H1 (cell line): ENCODE measurements at places on chromosomes 5 and 9. TPM values are rescaled to one million over a fixed set of nuclear protein-coding genes. Genes with fewer than 3 reads are reported as not detected.

The SPDL1 gene
- 44.5 and 45.5 TPM in 2 replicates for total RNA-seq

The LCN15 gene
- total RNA-seq: 0.47 and 0.61 TPM in 2 replicates

The MYOZ3 gene
- total RNA-seq: 19.1 and 19.4 TPM in 2 replicates

The PCDHGA7 gene
- total RNA-seq: 0.73 and 1.1 TPM in 2 replicates

The GFI1B gene
- 0.09 and 0.71 TPM in 2 replicates for total RNA-seq

The WWC1 gene
- total RNA-seq: 41.1 and 42.7 TPM in 2 replicates

The SPOCK1 gene
- total RNA-seq: 14.0 and 18.1 TPM in 2 replicates

DNA sequence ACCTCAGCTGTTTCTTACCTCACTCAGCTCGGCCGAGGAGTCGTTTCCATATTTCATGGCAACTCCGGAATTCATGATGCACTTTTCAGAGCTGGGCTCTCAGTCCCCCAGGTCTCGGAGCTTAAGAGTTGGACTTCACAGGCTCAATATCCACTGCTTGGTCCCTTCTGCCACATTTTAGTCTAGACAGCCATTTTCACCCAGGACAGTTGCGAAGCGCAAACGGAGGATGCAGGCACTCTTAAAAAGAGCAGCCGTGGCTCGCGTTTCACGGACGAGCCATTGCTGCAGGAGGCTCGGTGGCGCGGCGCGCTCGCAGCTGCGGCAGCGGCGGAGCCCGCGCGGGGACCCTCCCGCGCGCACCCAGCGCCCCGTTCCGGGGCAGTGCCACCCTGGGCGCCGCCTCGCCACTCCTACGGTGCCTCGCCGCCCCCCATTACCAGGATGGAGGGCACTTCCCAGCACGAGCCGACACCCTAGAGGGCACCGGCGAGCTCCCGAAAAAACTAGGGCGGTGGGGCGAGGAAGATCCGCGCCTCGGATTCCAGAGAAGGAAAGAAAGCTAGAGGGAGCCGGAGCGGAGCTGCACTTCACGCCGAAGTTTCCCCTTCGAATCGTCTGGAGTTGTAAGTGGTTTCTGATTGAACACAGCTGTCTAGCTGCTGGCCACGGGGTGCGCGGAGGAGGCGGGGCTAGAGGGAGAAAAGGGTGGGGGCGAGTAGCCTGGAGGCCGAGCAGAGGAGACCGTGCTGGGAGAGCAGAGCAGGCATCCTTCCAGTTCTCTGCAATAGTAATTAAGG is 140.3 kb downstream of the TSSK1B start:
- peak; percentile 86 for DNase-seq

DNA sequence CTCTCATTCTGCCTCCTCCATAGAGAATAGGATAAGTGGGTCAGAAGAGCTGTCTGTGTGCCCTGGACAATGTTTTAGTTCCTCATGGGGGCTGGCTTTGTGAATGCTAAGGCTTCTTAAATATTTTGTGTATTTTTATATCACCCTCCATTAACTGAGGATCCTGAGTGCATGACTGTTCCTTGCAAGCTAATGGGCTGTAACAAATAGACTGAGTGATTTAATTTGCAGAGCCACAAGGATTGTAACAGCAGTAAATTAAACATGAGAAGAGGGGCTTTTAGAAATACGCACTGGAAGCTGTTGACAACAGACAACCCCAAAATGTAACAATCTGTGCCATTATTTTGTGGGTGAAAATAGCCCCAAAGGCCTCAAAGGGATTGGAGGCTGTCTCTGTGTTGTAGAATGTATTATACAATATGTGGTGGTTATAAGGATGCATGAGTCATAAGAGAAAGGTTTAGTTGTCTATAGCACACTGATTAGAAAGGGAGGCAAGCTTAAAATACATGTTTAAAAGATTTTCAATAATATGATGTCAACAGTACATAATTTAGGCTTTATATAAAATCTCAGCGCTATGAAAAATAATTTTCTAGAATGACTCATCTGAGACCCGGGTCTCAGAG is 152.7 kb upstream of the ACTBL2 start:
- no peak for DNase-seq

- DNase-seq: no peak
Observed at GRCh38 chr9:129407905-129408452, 212.9 kb downstream of the C9orf50 start.

DNA sequence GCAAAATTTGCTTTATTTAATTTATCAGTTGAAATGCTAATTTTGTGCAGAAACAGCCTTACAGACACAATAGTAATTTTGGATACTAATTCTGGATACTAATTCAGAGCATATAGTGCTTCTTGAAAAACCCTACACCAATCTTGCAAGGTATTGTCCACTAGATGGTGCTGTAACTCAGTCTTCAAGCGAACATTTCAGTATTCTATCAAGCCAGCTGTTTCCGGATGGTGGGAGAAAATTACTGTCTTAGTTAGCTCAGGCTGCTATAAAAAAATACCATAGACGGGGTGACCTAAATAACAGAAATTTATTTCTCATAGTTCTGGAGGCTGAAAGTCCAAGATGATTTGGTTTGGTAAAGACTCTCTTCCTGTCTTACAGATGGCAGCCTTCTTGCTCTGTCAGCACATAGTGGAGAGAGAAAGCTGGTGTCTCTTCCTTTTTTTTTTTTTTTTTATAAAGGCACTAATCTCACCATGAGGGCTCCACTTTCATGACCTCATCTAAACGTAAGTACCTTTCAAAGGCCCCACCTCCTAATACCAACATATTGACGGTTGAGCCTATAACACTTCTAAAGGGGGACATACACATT is 1306.5 kb upstream of the CDH9 start:
- DNase-seq: peak; percentile 2

- no peak for DNase-seq
Observed at GRCh38 chr5:135073761-135074345, 39.8 kb upstream of the PITX1 start.

- DNase-seq: no peak
Observed at GRCh38 chr9:14173713-14174112, 140.2 kb downstream of the NFIB start.

DNA sequence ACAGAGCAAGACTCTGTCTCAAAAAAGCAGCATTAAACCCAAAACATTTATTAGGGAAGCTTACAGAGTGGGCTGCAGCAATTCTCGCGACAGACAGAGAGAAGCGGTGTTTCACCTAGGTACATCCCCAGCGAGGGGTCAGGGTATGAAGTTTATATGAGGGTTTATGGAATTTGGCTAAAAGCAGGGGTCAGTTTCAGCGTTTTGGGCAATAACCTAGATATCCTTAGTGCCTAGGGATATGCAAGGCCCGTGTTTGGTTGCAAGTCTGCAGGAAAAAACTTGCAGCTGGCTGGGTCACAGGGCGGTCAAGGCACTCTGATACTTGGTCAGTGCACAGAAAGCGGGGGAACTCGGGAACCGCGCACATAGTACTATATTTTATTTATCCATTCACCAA is 649 bp upstream of the GLE1 start:
- DNase-seq: no peak

GRCh38 chr5:17069995-17070511 is 134.0 kb upstream of the MYO10 start:
- no peak for DNase-seq

DNA sequence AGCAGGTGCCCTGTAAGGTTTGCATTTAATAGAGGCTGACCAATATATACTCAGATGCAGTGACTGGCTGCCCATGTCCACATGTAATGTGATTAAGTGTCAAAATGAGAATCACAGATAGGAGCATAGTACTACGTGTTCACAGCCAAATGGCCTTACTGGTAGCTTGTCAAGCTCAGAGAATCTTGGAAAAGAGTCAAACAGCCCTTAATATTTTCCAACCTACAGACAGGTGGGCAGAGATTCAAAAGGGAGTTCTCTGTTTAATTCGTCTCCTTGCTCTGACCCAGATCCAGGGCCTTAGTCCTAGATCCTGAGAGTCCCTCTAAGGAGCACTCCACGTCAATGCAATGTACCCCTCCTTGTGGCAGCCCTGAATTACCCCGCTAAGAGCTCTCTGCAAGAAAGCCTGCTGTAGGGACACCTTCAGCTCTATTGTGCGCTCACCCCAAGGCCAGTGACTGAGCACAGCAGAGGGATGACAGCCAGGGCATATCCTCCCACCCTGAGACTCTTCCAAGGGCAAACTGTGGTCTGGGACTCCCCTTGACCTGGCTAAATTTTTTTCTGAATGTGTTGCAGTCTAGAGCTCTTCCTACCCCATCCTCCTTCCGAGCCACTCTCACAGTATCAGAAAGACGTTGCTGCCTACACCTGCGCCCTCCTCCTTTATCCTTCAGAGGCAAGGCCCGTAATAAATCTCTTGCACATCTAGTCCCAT is 159.2 kb downstream of the SNCAIP start:
- DNase-seq: no peak

DNA sequence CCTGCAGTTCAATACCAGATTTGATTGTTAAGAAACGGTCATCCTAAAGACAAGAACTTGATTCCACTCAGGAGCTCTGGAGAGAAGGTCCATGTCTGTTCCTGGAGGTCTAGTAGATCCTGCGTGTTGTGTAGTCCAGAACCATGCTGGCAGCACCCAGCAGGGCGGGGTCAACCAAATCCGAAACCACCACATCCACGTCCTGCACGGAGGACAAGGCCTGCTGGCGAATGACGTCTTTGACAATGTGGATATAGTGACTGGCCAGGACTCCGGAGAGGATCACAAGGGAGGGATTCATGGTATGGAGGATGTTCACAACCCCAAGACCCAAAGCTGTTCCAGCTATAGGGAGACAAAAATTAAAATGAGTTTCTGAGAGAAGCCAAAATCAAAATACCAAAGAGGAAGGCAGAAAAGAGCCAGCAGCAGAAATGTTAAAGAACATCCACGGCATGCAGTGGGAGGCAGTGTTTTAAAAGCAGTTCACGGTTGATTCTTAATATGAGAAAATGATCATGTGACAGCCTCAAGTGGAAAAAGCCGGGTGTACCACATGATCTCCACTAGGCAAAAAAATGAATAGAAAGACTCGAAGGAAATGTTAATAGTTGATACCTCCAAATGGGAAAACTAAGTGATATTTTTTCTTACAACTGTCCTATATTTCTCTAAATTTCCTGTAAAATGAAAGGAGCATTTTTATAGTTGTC is 26.7 kb downstream of the CLTA start:
- no peak for DNase-seq

GRCh38 chr5:39721394-39721793 is 296.6 kb upstream of the DAB2 start:
- DNase-seq: no peak

DNA sequence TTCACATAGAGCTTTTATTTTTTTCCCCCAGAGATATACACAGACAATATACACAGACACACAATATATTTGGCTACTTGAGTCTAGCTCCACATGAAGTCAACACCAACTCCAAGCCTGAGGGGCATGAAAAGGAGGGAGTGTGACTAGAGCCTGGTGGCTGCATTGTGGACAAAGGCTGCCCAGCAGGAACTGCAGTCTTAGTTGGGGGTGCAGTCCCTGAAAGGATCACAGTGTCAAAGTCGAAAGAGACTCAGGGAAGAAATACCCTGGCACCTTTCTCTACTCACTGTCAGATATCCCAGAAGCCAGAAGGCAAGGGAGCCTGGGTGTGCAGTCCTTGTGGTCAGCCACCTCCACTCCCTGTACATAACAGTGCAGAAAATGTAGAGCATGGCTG is 231.6 kb upstream of the RPS23 start:
- no peak for DNase-seq

- no peak for DNase-seq
Observed at GRCh38 chr5:91381239-91381773, 1.8 kb downstream of the ARRDC3 start.

DNA sequence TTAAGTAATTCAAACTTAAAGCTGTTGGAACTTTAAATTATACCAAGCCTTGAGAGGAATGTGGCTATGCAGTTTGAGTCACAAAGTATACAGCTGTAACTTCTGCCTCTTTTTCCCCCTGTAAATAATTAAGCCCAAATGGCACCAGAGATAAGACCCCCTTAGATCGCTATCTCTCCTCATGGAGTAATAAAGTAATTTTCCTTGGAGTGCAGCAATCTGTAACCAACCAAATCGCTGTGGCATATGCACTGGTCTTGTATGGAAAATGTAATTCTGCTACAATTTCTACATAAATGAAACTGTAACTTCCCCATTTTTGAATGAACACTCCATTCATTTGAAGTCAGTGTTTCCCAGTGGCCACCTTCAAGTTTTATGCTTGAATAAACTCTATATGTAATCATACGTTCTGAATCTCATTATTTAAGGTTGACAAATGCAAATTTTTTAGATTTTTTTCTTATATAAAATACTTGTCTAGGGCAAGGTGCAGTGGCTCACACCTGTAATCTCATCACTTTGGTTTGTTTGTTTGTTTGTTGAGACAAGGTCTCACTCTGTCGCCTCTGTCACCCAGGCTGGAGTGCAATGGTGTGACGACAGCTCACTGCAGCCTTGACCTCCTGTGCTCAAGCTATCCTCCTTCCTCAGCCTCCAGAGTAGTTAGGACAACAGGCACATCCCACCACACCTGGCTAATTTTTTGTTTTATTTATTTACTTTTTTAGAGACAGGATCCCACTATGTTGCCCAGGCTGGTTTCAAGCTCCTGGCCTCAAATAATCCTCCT is 12.3 kb downstream of the SUSD1 start:
- DNase-seq: no peak

- DNase-seq: no peak
Observed at GRCh38 chr5:104297076-104297475, 734.5 kb upstream of the NUDT12 start.

DNA sequence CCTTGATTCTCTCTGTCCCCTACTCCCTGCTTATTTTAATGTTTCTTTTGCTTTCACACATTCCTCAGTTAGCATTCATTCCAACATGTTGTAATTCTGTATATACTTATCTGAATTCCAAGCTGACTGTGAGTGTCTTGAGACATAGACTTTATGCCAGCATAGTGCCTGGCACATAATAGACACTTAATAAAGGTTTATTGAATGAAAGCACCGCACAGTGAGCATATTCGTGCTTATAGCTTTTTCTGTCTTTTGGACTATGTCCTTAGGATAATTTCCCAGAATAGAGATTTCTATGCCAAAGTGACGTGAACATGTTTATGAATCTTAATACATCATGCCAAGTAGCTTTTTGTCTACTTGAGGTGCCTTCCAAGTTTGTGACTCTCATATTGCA is 174.6 kb downstream of the CD180 start:
- no peak for DNase-seq

GRCh38 chr9:36659500-36659899 is 86.8 kb downstream of the MELK start:
- no peak for DNase-seq

- DNase-seq: no peak
Observed at GRCh38 chr5:67549296-67549618, 352.7 kb upstream of the CD180 start.

DNA sequence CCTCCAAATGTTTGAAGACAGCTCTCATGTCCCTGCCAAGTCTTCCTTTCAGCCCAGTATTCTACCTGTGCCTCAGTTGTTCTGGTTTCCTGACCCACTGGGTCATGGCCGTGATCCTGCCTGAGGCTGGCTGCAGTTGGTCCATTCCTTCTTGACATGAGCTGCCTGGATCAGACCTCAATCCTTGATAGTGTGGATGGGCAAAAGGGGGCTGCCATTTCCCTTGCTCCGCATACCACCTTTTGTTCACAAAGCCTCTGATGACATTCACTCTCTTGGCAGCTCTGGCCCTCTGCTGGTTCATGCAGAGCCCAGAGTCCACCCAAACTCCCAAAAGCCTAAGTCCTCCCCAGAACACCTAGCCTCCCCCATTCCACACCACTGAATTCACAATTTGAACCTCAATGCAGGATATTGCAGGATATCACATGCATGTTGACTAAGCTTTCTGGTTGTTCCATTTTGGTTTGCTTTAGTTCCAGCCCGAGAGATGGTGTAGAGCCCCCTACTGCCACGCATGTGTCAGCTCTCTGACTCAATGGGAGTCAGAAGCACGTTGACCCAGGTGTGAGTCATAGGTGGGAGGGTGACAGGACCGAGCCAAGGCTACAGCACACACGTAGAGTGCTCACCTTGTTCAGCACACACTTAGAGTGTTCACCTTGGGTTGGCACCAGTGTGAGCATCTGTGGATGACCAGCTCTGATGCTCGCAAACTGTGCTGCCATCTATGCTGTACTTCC is 137.2 kb downstream of the MTX3 start:
- no peak for DNase-seq
